ENCODE measurements at places on chromosomes 4 and X.

DNA sequence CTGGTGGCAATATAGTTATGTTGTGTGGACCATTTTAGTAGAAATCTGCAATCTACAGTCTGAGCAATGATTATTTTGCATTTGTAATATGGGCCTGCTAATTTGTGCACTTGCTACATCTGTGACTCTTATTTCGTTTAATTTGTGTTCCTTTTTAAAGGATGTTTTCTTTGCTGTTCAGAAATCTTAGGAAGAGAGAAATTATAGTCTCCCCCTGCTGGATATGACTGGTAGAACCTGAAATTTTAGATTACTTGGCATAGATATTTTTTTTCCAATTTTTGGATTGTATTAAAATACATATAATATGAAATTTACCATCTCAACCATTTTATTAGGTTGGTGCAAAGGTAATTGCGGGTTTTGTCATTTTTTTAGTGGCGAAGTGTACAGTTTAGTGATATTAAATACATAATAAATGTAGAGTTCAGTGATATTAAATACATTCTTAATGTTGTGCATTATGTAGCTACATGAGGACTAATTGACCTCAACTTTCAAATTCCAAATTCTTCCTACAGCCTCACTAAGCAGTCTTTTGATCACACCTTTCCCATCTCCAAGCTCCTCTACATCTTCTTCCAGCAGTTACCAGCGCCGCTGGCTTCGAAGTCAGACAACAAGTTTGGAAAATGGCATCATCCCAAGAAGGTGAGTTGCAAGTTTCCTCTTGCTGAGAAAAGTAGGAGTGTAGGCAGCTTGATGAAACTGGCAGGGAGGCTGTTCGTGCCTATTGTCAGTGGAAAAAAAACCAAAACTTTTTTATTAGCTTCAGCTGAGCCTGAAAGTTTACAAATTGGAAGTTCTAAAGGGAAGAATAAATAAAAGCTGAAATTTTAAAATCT, 82.2 kb downstream of the FNIP2 start:
- DNase-seq = no peak

- no peak for DNase-seq
Observed at GRCh38 chrX:150456466-150456865, 93.3 kb downstream of the MAMLD1 start.

DNA sequence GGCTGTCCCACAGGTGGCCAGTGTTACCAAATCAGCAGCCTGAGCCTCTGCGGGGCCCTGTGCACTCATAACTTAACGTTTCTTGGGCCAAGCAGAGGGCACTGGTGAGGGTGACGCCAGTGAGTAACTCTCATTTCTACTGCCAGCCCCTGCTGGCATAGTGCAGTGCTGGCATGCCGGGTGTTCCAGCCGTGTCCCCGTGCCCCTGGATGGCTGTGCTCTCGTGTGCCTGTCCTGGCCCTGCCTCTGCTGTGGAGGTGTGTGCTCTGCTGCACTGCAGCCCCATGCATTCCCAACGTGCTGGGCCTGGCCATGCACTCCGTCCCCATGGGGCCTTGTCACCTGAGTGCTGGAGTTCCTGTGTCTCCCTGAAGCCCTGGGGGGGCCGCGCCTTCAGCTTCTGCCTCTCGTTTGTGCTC, 14.7 kb downstream of the TBC1D14 start:
- DNase-seq = no peak

GRCh38 chr4:143346206-143346605, 9.5 kb downstream of the GAB1 start:
- DNase-seq = no peak

- no peak for DNase-seq
Observed at GRCh38 chr4:105430811-105431210, 43.1 kb downstream of the PPA2 start.

GRCh38 chr4:8600686-8601085, 8.1 kb downstream of the CPZ start:
- no peak for DNase-seq

DNA sequence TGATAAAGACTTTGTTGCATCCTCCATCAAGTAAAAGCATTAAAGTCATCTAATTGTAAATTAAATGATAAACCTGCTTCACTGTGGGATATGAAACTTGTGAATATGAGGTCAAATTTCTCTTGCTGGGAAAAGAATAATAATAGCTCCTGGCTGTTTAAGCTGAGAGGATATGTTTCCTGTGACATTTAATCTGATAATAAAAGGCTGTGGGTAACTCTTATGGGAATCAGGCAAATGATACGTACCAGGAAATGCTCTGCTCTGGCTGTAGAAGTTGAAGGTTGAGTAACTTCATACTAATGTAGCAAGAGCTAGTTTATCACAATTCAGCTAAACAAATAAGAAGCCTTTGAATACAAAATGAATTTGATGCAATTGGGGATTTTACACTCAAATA, 574.6 kb downstream of the RAPGEF2 start:
- DNase-seq = no peak

- no peak for DNase-seq
Observed at GRCh38 chr4:71074452-71075299, 81.2 kb downstream of the DCK start.

- no peak for DNase-seq
Observed at GRCh38 chrX:16039363-16039762, 84.0 kb upstream of the GRPR start.

- DNase-seq = no peak
Observed at GRCh38 chr4:25810461-25811373, 52.1 kb downstream of the SEL1L3 start.

DNA sequence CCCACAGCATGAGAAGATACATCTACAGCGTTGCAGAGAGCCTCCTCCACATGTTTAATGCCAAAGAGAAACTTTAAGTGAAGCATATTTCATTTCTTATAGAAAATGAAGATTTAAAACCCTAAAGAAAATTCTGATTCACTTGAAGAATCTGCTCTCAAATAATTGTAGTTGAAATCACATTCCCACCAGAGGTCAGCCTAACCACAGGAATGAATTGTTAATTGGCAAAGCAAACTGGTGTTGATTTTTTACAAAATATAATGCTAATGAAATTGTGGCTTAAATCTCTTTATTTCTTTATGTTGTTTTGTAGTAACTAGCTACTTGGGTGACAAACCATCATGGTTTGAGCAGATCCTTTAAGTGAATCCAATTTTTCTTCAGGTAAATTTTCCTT, 31.1 kb upstream of the WDR17 start:
- no peak for DNase-seq

- DNase-seq = no peak
Observed at GRCh38 chrX:34578237-34578636, 78.8 kb downstream of the TMEM47 start.

- DNase-seq = no peak
Observed at GRCh38 chr4:172830295-172830764, 338.3 kb upstream of the GALNT7 start.

- DNase-seq = no peak
Observed at GRCh38 chr4:35966566-35966965, 277.7 kb downstream of the ARAP2 start.

DNA sequence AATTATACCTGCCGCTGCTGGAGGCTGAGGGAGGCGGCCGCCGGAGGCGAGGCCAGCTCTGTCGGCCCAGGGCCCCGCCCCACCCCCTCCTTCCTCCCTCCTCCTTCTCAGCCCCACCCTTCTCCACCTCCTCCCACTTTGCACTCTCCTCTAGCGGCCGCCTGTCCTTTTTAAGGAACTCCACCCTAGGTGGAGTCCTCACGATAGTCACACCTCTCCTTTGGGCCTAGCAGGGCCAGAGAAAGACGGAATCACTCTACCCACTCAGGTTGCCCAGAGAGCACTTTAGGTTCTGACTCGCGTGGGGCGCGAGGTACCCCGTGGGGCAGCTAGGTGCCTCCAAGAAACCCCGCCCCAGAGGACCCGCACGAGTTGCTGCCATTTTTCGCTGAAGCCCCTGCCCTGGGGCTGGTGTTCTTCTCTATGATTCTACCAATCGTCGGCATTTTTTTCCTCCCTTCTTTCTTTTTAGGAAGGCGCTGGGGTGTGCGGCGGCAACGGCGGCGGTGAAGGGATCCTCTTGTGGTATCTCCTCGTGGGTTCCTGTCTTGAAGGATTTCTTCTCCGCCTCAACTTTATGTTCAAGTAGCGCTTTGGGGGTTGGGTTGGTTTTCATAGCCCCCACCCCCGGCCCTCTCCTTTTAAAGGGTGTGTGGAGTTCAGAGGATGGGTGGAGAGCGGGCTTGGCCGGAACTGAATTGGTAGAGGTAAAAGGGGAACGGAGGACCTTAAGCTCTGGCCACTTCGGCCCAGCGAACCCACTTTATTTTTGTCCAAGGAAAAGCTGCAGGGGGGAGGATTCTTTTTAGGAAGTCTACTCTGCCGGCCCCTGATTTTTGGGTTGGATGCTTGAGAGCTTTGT, at the start of gene KLF8:
Gene KLF8 (plus strand): TSS at position 136 of the 862 bp plus-strand sequence. CDS start 979 bp downstream, outside the sequence.
- no peak for DNase-seq

GRCh38 chr4:85913931-85914694, 439.2 kb downstream of the ARHGAP24 start:
- no peak for DNase-seq

GRCh38 chr4:156515295-156515694, 456.3 kb downstream of the PDGFC start:
- DNase-seq = no peak

GRCh38 chr4:7607156-7607910, 172.6 kb upstream of the PSAPL1 start:
- no peak for DNase-seq

DNA sequence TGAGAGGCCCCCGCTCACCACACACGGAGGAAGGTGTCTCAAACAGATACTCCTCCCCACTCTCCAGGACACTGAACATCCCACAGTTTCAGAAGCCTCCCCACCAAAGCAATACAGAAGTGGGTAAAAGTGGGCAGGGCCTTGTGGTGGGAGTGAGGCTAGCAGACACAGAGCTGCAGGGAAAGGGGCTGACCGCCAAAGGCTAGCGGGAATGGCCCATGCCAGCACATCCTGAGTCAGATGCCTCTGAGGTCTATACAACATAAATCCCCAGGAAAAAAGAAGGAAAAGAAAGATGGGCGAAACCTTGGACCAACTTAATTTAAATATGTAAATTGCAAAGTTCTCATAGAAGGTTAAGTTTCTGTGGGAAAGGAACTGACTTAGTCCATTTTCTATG, 21.9 kb upstream of the ARHGAP10 start:
- no peak for DNase-seq

GRCh38 chr4:43132010-43132582, 239.6 kb downstream of the GRXCR1 start:
- DNase-seq = peak; percentile 15

DNA sequence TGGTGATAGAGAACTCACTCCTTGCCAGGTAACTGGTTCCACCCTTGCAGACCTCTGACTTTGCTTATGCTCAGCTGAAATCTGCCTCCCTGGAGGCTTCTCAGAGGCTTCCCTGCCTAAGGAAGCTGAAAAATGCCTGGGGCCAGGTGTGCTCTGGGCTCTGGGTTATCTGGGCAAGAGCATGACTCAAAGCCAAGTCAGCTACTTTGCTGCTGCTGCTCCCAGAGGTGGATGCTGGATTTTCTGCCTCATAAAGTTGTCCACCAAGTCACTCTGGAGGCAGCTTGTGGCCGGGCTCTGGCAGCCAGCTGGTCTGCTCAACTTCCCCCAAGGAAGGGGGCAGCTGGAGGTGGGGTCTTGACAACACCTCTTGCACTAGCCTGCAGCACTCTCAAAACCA, 132.7 kb downstream of the PJA1 start:
- DNase-seq = no peak

- DNase-seq = peak; percentile 18
Observed at GRCh38 chr4:109406337-109406931, 27.2 kb upstream of the SEC24B start.

Measured in GM18507 (cell line).